ENCODE measurements at places on chromosomes 3 and 15.
A peak's percentile ranks its signal among the peaks of the same experiment; 100 is the strongest.

DNA sequence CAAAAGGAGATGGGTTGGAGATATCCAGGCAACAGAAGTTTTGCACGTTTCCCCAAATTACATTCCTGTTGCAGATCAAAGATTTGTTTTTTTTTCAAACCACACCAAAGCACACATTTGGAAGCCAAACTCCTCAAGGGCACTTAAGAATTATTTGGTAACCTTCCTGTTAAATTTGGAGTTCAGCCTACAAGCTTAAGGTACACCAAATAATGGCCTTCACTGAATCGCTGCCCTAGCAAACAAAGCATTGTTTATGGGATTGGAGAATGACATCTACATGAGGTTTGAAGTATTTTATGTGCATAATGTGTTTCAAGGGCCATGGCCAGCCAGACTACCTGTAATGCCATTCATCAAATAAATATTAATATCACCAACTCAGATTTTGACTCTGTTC is 357.9 kb downstream of the RORA start:
- peak; percentile 5 for DNase-seq

- DNase-seq: peak; percentile 64
These were observed 1209.6 kb downstream of the ZPLD1 start for GRCh38 chr3:103644450-103644849.

DNA sequence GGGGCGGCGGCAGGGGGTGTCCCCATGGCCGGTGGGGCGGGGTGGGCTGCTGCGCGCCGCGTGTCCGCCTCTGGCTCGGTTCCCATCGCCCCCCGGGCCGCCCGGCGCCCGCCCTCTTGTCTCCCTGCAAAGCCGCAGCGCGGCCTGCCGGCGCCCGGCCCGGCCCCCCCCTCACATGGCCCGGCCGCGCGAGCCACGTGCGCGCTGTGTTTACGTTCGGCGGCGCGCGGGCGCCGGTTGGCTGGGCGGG is 502 bp downstream of the NR1D2 start:
- no peak for DNase-seq

GRCh38 chr15:43521419-43521818 is 4.0 kb downstream of the MAP1A start:
- no peak for DNase-seq

- no peak for DNase-seq
These were observed 637.9 kb downstream of the NLGN1 start for GRCh38 chr3:174035328-174035886.

DNA sequence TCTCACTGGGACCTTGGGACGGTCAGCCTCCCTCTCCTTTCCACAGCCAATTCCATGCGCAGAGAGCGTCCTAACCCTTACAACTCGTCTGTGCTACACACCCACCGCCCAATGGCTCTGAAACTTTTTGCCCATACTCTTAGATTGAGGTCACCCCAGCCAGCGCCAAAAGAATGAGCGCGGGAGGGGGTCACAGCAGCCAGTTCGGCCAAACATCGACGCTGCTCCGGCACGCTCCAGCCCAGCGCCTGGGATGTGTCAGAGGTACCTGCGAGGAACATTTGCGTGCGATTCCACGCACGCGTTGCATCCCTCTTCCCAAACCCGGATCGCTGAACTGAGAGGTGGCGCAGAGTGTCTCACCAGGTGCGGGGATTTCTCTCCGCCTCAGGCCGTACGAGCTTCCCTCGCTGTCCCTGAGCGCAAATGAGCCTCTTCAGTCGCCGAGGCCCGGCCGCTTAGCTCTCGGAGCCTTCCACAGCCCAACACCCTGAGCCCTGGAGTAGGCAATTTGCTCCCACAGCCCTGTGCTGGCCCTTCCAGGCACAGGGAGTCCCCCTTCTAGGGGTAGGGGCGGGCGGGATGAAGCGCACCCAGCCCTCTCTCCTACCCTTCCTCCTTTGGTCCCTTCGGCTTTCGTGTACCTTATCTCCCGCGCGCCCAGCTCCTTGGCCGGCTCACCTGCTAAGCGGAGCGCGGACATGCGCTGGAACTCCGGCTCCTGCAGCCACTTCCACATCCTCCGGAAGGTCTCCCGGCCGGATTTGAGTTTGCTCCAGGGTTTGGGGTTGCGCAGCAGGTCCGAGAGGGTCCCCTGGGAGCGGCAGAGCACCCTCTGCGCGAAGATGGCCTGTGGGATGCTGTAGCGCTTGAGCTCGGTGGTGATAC is 1.8 kb downstream of the ONECUT1 start:
- no peak for DNase-seq
